NCI-H1436 treated with DMSO at 0.1 percent for 48 hours (cell line): ENCODE measurements at places on chromosomes 12 and 14.

- DNase-seq = no peak
Observed at GRCh38 chr12:82426081-82426480, 67.8 kb downstream of the METTL25 start.

DNA sequence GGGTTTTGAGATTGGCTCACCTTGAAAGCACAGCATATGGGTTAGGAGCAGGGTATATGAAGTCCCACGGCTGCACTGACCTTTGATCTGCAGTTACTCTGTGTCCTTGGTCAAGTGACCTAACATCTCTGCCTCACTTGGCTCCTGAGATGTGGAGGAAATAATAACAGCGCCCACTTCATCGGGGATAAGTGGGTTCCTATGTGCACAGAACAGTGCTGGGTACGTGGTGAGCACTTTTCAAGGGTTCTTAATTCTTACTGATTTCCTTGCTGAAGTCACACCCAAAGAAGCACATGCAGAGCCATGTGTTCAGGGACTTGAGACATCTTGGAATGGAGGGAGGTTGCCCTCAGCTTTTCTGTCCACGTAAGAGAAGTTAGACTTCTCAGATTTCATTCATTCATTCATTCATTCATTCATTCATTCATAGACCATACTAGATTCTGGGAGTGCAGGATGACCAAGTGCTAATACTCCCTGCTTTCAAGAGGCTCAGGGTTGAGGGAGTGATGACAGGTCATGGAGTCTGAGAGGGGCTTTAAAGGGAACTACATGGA, 39.4 kb downstream of the ADGRD1 start:
- DNase-seq = no peak

DNA sequence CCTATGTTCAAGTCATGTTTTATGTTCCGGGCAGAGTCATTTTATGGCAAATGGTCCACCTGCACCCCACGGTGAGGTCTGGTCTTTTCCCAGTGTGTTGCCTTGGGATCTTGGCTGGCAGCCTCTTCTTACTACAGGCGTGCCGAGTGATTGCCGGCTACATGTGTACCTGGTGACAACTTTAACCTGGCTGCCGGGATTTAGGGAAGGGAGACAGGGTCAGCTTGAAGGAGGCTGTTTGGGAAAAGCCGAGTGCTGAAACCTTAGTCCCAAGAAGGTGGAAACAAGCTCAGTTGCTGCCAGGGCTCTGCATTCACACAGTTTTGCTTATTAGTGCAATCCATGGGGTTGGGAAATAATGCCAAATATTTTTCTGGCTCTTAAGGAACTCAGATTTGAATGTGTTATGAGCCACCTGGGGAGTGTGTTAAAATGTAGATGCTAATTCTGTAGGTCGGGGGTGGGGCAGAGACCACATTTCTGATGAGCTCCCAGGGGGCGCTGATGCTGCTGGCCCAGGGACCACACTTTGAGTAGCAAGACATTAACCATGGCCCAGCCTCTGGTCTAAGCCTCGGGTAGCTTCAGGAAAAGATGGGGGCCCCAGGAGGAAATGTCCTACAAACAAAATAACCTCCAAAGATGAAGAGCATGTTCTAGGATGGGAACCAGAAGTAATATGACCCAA, 179.6 kb downstream of the TBX5 start:
- DNase-seq = no peak

- no peak for DNase-seq
Observed at GRCh38 chr14:50095895-50096294, 20.5 kb downstream of the VCPKMT start.

- DNase-seq = no peak
Observed at GRCh38 chr14:67140556-67140955, 48.7 kb upstream of the GARIN2 start.

- DNase-seq = no peak
Observed at GRCh38 chr14:60238955-60239354, 10.1 kb upstream of the PPM1A start.

DNA sequence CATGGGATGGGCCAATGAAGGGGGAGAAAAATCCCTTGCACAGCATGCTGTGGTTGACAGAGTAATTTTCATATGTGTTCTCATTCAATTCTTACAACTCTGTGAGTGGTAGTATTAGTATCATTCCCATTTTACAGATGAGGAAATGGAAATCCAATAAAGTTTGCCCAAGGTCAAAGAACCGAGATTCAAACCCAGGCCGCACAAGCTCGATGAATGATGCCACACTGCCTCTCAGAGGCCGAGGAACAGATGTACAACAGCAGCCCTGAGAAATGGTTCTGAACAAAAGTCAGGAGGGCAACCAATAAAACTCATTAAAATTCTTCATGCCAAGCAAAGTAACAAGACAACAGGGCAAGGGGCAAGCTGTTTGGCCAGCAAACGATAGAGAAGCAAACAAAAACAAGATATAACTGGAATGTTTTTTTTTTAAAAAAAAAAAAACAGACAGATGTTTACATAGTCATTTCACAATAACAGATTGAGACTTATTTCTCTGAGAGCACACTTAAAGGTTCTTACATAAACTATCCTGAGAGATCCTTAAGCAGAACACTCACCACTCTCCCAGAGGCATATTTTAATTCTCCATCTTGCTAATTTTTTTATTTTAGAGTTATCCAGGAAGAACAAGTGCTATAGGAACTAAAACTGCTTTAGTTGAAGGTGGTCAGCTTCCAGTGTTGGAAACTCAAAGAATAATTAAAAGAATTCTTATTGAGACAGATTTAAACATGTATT, 85.8 kb downstream of the EXOC5 start:
- no peak for DNase-seq

DNA sequence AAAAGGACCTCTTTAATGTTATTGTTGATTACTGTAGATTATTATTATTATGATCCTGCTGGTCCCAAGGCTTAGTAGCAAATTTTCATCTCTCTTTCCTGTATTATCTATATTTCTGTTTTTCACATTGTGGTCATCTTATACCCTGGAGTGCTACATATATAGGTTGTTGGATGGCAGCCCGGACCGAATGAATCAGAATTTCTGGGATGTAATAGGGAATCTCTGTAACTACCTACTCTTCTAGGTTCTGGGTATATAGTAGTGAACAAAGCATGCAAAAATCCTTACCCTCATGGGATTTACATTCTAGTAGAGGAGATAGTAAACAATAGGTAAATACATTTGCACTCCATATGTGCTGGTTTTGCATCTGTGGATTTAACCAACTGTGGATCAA, 31.4 kb downstream of the NUBPL start:
- no peak for DNase-seq

- DNase-seq = no peak
Observed at GRCh38 chr12:55060470-55060869, 40.7 kb downstream of the NEUROD4 start.

- DNase-seq = no peak
Observed at GRCh38 chr12:52318241-52318990, 2.8 kb downstream of the KRT83 start.
